Inflammatory macrophage treated with lipopolysaccharide for 1 hour (primary cell): ENCODE measurements at places on chromosomes 5 and 9.

- no peak for DNase-seq
Observed at GRCh38 chr9:129633207-129633606, 7.2 kb downstream of the NTMT1 start.

DNA sequence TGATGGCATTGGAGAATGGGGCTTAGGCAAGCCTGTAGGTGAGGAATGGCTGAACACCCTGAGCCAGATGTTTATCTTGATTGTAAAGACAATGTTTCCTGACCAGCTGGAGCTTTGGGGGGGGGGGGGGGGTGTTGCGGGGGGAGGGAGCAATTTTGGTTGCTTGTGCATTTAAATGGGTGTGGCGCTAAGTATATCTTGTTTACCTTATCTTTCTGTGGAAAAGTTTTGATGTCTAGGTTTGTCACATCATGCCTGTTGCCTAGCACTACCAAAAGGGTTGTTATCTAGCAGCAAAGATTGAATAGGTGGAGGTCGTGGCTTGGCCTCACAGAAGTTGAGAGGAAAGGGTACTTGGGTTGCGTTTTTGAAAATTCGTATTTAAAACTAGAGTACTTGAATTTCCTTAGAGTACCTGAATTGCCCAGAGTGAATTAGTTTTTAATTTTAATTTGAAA, 1.3 kb downstream of the SMAD5 start:
- DNase-seq = no peak

DNA sequence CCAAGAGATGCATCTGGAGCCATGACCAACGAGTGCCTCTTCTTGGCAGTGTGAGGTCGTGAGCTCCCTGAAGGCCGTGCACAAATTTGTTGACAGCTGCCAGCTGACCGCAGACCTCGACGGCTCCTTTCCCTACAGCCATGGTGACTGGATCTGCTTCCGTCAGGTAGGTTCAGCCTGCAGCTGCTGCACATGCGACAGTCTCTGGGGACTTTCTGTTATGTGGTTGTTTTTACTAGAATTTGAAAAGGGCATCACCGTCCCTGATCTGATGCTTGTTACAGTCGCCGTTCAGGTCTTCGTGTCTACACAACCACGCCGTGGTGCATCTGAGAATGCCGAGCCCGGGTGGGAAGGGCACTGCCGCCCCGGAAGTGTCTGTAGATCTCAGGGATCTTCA, 36.5 kb upstream of the LRRC14B start:
- no peak for DNase-seq

DNA sequence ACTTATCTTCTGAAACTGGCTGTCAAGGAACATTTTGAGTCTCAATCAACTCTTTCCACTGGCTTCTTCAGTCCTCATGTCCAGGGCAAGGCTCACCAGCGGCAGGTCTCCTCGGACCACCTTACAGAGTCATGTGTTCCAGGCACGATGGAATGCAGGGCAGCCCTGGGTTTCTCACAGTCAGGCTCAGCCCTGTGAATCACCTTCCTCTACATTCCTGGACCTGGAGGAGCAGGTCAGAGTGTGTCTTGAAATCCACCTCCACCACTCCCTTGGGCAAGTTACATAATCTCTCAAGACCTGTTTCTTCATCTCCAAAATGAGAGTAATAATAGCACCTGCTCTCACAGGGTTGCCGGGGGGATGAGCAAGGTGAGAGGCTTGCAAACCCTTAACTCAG, 16.0 kb downstream of the ENC1 start:
- DNase-seq = no peak

- DNase-seq = no peak
Observed at GRCh38 chr5:119745976-119746375, 116.6 kb downstream of the FAM170A start.

DNA sequence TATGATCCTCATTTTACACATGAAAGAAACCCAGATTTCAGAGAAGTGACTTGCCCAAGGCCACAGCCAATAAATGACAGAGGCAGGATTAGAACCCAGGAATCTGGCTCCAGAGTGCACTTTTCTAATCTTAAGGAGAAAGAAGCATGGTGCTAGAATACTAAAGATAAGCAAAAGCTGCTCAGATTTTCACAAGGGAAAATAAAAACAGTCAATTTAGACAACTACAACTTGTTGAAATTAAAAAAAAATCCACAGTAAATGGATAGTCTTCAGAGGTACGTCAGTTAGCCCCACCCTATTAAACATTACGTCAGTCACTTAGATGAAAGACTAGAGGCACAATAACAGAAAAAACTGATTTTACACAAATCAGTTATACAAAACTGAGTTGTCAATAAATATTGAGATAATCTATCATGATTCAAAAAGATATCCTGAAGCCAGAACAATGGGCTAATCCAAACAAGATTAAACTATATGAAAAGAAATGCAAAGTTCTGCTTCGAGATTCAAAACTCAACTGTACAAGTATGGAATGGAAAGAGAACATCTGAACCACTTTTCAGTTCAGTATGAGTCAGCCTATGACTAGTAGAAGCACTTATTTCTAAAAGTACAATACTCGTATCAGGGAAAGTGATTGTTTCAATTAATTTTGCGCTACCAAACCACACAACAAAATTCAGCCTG, 9.3 kb downstream of the TMEM245 start:
- DNase-seq = no peak

DNA sequence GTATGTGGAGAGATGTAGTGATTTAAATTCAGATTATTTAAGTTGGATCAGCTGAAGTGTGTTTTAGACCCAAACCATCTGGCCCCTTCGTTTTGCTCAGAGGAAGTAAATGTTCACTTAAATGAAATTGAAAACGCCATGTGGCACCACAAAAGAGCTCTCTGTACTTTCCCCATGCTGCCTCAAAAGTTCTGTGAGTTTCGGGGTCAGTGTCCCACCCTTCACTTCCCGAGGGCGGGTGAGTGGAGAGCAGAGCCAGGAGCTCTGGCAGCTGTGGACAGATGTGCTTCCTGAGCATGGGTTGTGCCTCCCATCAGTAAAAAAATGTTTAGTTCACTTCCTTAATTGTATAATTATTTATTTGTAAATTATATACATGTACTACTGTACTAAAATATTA, 48.4 kb downstream of the PSD2 start:
- no peak for DNase-seq

GRCh38 chr5:34695275-34696027, 39.3 kb downstream of the RAI14 start:
- peak; percentile 16 for DNase-seq

GRCh38 chr5:136012041-136012804, 16.6 kb upstream of the TGFBI start:
- DNase-seq = peak; percentile 90

GRCh38 chr9:37290940-37291485, 131.5 kb upstream of the GRHPR start:
- DNase-seq = peak; percentile 71

DNA sequence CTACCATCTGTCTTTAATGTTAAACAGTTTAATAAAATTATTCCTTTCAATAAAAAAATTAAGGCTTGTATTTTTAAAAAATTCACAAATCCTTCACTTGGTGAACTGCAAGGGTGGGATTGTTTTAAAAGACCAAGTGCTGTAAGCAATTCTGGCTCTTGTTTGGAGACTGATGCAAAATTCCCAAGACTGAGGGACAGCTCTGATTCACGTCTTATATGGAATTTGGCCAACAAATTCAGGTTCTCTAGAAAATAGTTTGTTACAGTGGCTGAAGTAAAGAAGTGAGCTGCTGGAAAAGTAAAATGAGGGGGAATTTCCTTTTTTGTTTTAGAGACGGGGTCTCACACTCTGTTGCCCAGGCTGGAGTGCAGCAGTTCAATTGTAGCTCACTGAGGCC, 58.3 kb downstream of the PRELID2 start:
- DNase-seq = no peak

- peak; percentile 12 for DNase-seq
Observed at GRCh38 chr9:69549310-69550202, 122.6 kb downstream of the APBA1 start.

DNA sequence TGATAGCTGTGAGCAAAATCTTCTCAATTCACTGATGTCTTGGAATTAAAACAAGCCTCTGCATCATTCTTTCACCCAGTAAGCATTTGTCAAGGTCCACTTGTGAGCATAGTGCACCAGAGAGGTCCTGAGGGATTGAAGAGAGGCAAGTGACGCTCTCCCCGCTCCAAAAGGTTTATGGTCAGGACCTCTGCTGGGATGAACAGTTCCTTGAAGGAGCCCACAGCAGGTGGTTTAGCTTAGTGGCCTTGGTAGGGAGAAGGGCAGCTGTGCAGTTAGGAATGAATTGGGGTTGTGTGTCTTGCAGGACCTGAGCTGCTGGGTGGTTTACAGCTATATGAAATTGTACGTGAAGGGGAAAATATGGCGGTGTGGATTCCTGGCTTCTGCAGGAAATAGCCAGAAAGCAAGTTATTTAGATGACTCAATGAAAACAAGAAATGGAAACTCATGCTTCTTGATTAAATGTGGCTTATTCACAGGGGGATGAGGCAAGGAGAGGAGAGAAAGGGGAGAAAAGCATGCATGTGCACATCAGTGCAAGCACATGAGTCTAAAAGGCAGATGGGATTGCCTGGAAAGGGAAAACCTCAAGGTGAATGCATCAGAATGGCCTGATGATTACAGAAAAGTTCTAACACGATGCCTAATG, 42.0 kb downstream of the SUB1 start:
- DNase-seq = no peak

GRCh38 chr9:135478191-135478590, 1.4 kb upstream of the PPP1R26 start:
- DNase-seq = no peak

DNA sequence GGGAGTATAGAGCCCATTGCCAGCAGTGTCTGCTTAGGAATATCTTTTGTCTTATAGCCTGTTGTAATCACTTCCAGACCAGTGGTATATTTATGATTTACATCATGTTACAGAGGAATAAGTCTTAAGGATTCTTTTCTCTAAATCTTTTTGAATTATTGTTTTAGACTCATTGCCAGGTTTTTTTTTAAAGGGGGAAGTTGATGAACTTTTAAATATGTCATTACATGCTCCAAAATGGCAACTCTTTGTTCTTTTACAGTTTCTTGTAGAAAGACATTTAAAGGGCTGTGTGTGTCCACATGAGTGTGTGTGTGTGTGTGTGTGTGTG, 59.4 kb upstream of the NFIB start:
- DNase-seq = no peak

DNA sequence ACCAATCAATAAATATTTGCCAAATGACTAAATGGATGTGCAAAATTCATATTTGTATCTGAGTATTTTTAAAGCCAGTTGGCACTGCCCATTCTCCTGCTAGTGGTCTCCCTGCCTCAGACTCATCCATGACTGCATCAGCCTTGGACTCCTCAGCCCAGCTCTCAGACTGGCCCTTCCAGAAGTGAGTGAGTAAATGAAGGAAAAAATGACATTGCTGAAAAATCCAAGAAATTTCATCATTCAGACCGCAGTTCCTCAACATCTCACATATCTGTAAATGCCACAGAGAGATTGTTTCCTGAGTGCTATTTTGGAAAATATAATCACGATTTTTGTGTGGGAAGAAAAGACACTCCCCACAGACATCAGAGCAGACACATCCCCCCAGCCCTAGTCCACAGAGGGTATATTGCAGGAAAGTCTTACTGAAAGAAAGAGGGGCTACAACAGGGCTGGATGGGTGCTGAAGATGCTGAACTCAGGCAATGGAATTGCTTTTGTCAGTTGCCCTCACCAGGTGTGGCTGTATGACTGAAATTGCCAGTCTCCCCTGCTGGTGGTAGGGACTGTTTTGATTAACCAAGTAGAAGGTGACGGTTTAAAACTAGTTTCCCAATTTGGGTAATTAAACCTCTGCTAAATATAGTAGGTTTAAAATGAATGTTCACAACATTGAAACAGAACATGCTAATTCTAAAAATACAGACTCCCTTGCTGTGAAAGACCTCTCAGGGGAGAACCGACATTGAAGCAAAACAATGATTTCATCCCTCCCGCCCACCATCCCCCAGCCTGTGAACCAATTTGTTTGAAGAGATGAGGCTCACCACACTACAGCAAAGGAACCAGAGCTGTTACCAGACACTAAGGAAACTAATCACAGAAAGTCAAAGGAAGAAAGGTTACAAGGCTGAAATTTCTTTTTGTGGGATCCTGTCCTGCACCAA, 158.8 kb downstream of the DEPDC1B start:
- DNase-seq = peak; percentile 69

DNA sequence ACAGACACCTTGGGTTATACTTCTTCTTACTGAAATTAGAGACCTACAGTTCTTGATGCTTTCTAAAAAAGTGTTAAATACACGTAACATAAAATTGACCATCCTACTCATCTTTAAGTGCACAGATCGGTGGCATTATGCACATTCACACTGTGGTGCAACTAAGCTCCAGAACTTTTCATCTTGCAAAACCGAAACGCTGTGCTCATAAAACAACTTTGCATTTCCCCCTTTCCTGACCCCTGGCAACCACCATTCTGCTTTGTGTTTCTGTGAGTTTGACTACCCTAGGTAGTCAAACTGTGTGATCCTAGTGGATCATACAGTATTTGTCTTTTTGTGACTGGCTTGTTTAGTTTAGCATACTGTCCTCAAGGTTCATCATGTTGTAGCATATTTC, 3.9 kb downstream of the MVB12B start:
- no peak for DNase-seq

- no peak for DNase-seq
Observed at GRCh38 chr5:105751908-105752307, 1918.8 kb downstream of the EFNA5 start.

GRCh38 chr5:52915176-52915875, 73.8 kb upstream of the ITGA2 start:
- DNase-seq = peak; percentile 92

DNA sequence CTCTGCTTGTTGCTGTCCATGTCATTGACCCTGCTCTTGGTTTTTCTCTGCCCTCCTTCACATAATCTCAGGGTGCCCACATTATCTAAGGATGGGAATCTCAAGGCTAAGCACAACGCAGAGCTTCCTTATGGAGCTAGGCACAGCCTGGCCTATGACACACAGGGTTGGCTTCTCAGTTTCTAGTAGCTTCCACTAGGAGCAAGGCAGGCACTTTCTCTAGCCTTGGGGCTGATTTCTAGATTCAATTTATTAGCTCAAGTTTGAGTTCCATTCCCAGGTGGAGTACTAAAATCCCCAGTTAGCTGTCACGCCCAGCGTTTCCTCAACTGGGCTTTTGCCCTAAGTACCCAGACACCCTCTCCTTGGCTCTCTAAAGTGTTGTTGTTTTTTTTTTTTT, 12.4 kb downstream of the IL4 start:
- DNase-seq = no peak
